ENCODE measurements at places on chromosomes 4 and X.

- no peak for DNase-seq
Observed at GRCh38 chrX:78384486-78384885, 57.1 kb upstream of the CYSLTR1 start.

DNA sequence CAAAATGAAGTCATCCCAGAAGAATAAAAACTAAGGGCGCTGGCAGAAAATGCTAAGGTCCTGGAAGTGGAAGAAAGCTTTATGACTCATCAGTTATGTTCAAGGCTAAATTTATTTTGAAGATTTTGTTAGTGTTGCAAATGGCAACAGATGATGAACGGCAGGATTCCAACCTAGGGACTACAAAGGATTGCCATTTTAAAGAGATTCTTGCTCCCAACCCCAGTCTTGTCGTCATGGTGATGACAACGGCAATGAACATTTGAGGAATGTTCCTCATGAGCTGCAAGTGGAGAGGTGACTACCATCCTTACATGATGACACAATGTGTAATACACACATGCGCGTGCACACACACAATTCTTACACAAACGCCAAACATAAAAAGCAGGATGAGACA, 54.4 kb upstream of the FTHL17 start:
- no peak for DNase-seq

DNA sequence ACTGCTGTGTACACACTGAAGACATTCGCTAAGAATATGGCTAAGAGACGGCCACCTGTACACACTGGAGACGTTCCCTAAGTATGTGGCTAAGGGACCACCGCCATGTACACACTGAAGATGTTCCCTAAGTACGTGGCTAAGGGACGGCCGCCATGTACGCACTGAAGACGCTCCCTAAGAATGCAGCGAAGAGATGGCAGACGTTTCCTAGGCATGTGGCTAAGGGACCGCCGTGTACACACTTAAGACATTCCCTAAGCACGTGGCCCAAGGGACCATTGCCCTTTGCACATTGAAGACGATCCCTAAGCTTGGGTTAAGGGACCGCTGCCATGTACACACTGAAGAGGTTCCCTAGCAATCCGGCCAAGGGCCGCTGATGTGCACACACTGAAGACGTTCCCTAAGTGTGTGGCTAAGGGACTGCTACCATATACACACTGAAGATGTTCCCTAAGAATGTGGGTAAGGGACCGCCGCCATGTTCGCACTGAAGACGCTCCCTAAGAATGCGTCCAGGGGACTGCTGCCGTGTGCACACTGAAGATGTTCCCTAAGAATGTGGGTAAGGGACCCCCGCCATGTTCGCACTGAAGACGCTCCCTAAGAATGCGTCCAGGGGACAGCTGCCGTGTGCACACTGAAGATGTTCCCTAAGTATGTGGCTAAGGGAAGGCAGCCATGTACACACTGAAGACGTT, 36.7 kb downstream of the DHRSX start:
- no peak for DNase-seq

DNA sequence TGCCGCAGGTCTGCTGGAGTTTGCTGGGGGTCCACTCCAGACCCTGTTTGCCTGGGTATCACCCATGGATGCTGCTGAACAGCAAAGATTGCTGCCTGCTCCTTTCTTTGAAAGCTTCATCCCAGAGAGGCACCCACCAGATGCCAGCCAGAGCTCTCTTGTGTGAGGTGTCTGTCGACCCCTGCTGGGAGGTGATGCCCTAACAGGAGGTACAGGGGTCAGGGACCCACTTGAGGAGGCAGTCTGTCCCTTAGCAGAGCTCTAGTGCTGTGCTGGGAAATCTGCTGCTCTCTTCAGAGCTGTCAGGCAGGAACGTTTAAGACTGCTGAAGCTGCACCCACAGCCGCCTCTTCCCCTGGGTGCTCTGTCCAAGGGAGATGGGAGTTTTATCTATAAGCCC, 162.7 kb downstream of the NAF1 start:
- DNase-seq = no peak

GRCh38 chr4:122855353-122855890, 28.8 kb downstream of the FGF2 start:
- DNase-seq = no peak

- no peak for DNase-seq
Observed at GRCh38 chr4:15832523-15833451, 54.7 kb downstream of the CD38 start.

- no peak for DNase-seq
Observed at GRCh38 chr4:81130569-81130968, 84.5 kb downstream of the PRKG2 start.

- peak; percentile 74 for DNase-seq
Observed at GRCh38 chr4:70705183-70706043, 16.4 kb upstream of the RUFY3 start.

DNA sequence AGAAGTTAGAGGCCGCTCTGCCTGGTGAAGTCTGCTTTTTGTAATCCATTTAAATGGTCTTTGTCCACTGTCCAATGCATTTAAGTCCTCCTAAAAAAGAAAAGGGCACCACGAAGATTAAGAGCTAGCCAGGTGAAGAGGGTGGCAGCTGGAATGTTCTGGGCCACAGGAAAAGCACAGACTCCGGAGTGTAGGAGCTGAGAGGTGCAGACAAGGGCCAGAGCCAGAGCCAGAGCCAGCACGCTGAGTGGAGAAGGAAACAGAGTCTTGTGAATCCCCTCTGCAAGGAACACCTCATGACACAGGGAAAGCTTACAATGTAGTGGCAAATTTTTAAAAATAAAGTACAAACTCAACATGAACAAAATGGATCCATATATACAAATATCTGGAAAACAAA, 83.6 kb downstream of the TSPAN5 start:
- no peak for DNase-seq

- no peak for DNase-seq
Observed at GRCh38 chr4:105709081-105709450, 482 bp downstream of the GSTCD start.

GRCh38 chr4:75030649-75031235, 97.8 kb downstream of the PARM1 start:
- DNase-seq = no peak

GRCh38 chrX:133473451-133473850, 58.2 kb upstream of the GPC4 start:
- no peak for DNase-seq

GRCh38 chr4:10891866-10892265, 207.3 kb upstream of the CLNK start:
- DNase-seq = no peak

GRCh38 chr4:140195806-140196205, 41.8 kb upstream of the MAML3 start:
- no peak for DNase-seq

GRCh38 chr4:121217351-121217750, 53.2 kb upstream of the TNIP3 start:
- no peak for DNase-seq

GRCh38 chr4:23788460-23788859, 101.4 kb downstream of the PPARGC1A start:
- no peak for DNase-seq

DNA sequence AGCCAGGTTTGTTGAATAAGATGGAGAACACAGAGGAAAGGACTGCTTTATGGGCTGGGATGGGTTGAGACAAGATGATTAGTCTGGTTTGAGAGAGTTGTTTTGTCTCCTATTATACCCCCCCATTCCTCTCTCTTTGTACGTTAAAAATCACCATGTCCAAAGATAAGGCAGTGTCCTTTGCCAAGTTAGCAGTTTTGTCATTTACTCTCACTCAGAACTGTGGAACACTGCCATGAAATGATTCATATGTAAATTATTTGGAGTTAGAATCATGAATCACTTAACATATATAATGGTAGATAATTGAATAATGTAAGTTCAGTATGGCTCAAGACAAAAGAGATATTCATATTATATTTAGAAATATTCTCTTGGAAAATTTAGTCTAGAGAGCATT, 151.3 kb downstream of the DCLK2 start:
- no peak for DNase-seq
